Right ventricle myocardium superior (tissue), 1 donor: ENCODE measurements at places on chromosomes 13 and 19.
A peak's percentile ranks its signal among the peaks of the same experiment; 100 is the strongest.

- no peak for DNase-seq
Measured at GRCh38 chr19:14091081-14091812, 696 bp upstream of the SAMD1 start.

DNA sequence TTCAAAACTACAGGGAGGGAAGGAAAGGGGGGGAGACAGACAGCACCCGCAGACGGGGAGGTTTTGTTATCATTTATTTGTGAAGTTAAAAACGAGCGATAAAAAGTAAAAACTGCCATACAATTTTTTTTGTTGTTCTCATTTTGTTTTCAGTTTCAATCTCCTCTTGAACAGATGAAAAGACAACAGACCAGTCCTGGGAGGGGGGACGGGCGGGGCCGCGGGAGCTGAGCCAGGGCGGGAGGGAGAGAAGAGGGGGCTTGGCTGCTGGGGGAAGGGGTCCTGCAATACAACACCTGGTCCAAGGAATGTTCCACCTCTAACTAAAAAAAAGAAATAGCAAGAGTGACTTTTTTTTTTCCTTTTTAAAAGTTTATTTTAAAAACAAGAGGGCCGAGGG is 11.3 kb downstream of the KHSRP start:
- no peak for DNase-seq

GRCh38 chr13:114284680-114285079 is 3.3 kb downstream of the UPF3A start:
- DNase-seq, result no peak

DNA sequence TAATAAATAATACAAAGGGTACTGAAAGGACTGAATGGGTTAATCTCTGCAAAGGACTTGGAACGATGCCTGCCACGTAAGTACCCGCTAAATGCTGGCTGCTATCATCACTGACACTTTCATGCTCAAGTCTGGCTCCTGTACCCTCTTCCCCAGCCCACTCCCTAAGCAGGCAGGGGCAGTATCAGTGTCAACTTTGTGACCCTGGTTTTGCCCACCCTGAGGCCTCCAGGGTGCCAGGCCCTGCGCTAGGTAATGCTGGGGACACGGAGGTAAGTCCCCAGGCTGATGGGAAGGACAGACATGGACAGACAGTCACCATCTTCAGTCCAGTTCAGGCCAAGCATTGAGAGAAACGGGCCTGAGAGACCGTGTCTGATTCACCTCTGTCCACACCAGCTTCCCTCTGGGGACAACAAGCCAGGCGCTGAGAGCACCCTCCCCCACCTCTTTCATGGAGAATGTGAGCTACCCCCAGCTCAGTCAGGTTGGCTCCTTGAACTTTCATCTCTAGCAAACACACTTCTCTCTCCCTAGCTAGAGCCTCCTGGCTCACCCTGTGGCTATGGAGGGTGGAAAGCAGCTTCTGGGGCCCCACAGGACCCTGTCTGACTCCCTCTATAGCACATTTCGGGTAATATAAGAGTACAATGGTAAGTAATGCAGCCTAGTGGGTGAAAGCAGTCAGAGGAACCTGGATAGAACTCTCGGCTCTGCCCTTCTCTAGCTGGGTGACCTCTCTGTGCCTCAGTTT is 800 bp downstream of the ETFB start:
- peak; percentile 49 for DNase-seq

DNA sequence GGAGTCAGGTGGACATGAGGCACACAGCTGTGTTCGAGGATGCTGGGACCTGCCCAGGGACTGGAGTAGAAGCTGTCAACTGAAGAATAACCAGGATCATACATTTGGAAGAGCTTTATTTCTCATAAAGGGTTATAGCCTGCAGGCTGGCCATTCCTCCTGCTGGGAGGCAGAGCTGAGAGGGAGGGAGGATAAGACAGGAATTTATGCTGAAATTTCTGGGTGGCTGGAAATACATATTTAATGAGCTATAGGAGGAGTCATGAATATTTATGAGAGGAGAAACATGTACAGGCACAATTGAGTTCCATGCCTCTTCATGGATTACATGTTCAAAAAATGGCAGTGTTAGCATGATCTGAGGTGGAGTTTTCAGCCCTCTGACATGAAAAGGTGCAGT is 151.9 kb downstream of the SHISA2 start:
- no peak for DNase-seq

DNA sequence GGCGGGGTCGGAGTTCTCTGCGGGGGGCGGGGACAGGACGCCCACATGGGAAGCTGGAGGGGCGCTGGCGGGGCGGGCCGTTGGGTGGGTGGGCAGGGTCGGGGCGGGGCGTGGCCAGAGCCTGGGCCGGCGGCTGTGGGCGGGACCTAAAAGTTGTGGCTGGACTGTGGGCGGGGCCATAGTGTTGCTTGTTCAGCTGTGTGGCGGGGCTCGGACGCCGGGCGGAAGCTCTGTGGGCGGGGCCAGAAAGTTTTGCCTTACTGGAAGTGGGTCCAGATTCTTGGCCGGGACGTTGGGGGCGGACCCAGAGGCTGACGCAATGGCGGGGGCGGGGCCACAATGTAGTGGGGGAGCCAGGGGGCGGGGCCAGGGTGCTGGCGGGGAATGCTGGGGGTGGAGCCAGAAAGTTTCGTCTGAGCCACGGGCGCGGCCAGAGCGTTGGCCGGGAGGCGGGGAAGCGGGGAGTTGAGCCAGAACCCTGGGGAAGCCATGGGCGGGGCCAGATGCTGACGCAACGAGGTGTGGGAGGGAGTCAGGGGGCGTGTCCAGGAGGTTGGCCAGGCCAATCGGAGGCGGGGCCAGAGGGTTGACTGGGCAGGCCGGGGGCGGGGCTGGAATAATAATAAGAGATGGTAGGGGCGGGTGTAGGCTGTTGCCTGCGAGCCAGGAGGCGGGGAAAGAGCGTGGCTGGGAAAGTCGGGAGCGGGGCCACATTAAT is 527 bp downstream of the CCDC9 start:
- peak; percentile 100 for DNase-seq

DNA sequence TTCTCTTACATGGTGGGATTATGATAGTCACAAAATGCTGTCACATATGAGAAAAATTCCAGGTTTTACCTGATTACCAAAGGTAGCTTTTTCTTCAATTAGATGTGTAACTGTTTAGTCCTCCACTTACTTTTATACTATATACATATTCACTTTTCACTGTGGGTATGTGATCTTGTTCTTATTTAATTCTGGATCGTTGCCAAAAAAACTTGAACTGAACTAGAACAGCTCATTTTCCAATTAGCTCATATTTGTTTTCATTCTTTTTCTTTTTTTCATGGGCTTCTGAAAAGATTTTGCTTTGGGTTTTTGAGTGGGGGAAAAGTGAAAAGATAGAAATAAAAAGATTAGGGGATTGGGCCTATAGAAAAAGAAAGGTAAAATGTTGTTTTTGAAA is 291.9 kb downstream of the NDFIP2 start:
- DNase-seq, result no peak

DNA sequence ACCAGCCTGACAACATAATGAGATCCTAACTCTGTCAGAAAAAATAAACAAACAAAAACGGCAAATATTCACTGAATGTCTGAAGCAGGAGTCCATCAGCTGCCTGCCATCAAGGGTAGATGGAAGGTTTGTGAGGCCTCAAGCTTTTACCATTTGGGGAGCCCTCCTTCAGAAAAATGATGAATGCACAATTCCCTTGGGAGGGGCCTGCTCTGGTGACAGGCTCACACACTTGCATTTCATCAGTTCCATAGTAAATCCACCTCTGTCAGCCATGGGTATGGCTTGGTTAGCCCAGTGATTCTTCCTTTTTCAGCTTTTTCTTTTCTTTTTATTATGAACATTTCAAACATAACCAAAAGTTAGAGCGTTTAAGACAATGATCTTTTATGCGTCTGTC is 26.3 kb upstream of the KATNAL1 start:
- DNase-seq, result no peak

DNA sequence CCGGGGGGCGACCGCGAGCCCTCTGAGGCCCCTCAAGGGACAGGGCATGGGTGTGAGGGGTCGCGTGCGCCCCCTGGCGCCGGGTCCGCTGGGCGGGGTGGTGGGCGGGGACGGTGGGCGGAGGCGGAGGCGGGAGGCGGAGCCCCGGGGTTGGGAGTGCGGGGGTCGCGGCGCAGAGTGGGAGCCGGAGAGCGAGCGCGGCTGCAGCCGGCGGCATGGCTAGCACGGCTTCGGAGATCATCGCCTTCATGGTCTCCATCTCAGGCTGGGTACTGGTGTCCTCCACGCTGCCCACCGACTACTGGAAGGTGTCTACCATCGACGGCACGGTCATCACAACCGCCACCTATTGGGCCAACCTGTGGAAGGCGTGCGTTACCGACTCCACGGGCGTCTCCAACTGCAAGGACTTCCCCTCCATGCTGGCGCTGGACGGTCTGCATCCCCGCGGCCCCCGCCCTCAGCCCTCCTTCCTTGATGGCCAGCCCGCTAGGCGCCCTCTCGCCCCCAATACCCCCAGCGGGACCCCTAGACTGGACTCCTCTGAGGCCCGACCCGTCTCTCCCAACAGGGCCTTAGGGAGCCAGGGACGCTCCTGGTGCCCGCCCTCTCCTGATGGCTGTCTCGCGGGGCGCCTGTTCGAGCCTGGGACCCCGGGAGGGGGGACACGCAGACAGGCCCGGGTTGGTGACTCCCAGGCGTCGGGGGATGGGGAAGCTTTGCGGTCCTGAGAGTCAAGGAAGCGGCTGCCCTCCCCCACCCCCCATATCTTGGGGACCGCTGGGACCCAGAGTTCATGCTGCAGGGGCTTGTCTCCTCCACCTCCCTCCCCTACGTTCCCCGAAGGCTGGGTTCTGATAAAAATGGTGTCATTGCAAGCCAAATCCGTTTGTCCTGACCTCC is at the start of gene CLDN10:
Gene CLDN10, plus strand, starts transcription at position 182 of the 903 bp plus-strand sequence. Its CDS starts 34 bp downstream, at position 216.
- no peak for DNase-seq

- no peak for DNase-seq
Measured at GRCh38 chr13:101728615-101729014, 276.1 kb downstream of the ITGBL1 start.

DNA sequence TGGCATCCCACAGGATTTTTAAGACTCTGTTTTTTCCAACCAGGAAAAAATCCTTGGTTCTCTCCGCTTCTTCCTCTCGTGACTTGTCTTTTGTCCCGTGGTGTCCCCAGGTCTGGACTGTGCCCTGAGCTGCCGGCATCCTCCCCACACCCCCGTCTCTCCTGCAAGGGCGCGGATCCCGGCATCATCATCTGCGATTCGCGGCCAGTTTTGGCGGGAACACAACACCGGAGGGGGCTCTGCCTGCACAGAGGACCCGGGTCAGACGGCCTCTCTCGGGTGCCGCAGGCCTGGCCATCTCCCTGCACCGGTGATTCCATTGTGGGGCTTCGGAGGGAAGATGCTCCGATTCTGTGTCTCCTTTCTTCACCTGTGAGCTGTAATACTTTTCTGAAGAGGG is 18.8 kb upstream of the GAS6 start:
- DNase-seq, result no peak

DNA sequence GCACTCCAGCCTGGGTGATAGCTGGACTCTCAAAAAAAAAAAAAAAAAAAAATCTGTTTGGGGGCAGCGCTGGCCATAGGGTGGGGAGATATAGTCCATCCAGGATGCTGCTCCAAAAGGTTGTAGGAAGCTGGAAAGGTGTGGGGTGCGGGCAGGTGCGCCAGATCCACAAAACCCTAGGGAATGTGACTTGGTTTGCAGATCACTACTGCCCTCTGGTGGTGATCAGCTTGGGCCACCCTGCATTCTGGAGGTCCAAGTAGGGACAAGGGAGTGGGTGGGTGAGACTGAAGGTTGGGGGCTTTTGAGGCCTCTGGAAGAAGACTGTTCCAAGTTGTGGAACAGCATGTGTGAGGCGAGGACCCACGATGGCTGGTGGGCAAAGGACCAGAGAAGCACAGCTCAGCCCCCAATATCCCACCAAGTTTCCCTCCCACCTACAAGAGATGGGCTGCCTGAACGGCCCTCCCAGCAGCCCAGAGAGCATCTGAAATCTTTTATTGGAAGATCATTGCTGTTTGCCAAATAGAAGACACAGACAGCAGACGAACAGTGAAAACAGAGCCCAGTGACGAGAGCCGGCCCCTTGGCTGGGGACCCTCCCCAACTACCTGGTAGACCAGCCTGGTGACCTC is 10.4 kb upstream of the TYK2 start:
- DNase-seq, result peak; percentile 72

GRCh38 chr19:12607631-12608030 is 3.0 kb downstream of the ZNF490 start:
- no peak for DNase-seq

GRCh38 chr19:12788042-12788681 is 3.1 kb upstream of the JUNB start:
- DNase-seq, result no peak

- no peak for DNase-seq
Measured at GRCh38 chr13:44652962-44653660, 77.0 kb upstream of the TSC22D1 start.

DNA sequence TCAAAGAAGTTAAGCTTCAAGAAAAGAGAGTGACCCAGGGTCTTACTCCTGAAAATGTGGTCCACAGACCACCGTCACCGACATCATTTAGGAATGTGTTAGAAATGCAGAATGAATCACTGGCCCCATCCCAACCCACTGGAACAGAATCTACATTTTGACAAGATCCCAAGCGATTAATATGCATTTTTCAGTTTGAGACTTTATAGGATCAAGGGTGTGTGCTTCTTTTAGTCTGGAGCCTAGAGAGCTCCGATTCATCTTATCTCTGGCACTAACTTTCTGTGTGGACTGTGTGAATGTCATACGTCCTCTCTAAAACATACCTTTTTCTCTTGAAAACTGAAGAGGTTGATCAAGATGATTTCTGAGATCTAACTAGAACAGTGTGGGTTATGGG is 484.8 kb downstream of the MYO16 start:
- no peak for DNase-seq

GRCh38 chr19:27906081-27906480 is 1306.9 kb downstream of the UQCRFS1 start:
- DNase-seq, result no peak

DNA sequence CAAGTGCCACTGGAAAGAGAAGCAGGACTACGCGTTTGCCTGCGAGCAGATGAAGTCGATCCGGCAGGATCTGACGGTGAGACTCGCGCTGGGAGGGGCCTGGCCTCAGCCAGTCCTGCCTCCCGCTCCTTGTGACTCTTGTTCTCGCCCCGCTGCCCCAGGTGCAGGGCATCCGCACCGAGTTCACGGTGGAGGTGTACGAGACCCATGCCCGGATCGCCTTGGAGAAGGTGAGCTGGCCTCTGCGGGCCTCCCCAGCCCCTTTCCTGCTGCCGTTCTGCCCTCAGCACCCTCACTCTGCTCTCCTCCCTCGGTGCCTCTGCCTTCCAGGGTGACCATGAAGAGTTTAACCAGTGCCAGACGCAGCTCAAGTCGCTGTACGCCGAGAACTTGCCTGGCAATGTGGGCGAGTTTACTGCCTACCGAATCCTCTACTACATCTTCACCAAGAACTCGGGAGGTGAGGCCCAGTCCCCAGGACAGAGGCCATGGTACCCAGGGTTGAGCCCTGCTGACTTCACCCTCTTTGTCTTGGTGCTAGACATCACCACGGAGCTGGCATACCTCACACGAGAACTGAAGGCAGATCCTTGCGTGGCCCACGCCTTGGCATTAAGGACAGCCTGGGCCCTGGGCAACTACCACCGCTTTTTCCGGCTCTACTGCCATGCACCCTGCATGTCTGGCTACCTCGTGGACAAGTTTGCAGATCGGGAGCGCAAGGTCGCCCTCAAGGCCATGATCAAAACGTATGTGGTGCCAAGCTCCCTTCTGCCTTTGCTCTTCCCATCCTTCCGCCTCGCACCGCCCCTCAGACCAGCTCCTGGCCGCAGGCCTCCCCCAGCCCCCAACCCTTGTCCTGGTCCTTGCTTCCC is 5.6 kb downstream of the LENG9 start:
- no peak for DNase-seq
